ENCODE measurements at places on chromosomes 5 and 9.
A peak's percentile ranks its signal among the peaks of the same experiment; 100 is the strongest.

DNA sequence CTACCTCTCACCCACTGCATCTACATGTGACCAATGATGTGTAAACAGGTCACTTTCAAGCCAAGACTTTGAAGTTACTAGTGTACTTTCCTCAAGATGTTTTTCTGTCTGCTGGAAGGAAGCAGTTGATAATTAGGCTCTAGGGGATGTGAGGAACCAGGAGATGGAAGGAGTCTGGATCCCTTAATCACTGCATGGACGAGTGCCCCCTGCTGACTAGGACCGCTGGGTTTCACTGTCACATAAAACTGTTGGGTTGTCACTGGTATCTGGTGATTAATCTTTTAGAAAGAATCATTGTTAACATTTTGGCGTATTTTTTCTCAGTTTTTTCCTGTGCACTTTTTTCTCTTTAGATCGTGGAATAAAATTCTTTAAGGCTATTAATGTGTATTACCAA, 79.5 kb downstream of the SREK1 start:
- DNase-seq, result no peak

- DNase-seq, result no peak
Observed at GRCh38 chr5:148653836-148654781, at the start of gene HTR4. Gene HTR4 (minus strand): TSS chr5:148654527. CDS start chr5:148637014, 17,513 bp downstream.

GRCh38 chr5:62578540-62578939, at the start of gene LRRC70:
Gene LRRC70 (plus strand): TSS chr5:62578819. CDS start chr5:62579439, 620 bp downstream.
- peak; percentile 26 for DNase-seq

DNA sequence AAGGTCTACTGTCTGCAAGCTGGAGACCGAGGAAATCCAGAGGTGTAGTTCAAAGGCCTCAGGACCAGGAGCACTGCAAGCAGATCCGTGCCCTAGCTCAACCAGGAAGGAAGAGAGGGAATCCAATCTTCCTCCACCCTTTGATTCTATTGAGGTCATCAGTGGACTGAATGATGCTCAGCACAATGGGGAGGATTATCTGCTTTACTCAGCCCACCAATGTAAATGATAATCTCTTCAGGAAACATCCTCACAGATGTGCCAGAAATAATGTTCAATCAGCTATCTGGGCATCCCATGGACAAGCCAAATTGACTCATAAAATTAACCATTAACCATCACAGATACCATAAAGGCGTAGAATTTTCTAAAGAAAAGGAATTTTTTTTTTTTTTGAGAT, 92.0 kb downstream of the BASP1 start:
- no peak for DNase-seq

DNA sequence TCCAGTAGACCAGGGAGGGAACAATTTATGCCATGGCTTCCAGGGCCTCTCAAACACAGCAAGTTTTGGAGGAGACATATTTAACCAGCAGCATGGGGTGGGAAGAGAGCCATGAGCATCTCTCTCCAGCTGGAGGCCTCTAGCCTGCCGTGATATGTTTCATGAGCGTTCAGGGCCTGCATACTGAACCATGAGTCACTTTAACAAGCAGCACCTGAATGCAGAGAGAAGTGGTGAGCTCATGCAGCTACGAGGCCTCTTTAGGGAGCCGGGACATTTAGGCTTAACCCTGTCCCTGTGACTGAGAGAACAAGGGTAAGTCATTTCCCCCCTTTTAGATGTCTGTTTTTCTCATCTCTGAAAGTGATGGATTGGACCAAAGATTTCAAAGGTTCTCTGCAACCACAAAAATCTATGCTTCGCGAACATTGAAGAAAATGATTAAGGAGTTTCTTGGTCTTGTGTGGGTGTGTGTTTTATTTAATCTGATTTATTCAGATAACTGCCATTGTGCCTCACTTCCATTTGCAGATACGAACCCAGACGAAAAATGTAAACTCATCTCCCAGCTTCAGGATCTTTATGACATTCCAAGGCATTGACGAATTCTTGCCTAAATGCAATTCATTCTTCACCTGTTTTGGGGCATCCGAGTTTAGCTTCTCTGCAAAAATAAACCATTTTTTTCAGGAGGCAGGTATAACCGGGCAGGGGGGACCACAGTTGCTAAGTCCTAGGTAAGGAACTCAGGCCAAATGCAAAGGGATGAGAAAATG, 157.0 kb downstream of the GABBR2 start:
- DNase-seq, result peak; percentile 52

DNA sequence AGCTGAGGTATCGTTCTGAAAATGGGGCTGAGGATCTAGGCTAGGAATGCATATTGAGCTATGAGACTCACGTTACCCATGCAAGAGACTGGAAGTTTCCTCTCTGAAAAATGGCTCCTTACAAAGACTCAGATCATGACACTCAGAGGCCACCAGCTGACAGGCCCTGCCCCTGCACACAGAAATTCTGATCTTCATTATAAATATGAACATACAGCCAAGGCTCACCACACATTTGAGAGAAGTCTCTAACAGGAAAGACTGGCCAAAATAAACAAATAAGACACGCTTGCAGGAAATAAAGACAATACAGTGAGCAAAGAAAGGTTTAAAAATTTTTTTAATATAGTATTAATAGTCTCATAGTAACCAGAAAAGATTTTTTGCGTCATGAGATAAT, 365.9 kb downstream of the NFIB start:
- DNase-seq, result no peak

DNA sequence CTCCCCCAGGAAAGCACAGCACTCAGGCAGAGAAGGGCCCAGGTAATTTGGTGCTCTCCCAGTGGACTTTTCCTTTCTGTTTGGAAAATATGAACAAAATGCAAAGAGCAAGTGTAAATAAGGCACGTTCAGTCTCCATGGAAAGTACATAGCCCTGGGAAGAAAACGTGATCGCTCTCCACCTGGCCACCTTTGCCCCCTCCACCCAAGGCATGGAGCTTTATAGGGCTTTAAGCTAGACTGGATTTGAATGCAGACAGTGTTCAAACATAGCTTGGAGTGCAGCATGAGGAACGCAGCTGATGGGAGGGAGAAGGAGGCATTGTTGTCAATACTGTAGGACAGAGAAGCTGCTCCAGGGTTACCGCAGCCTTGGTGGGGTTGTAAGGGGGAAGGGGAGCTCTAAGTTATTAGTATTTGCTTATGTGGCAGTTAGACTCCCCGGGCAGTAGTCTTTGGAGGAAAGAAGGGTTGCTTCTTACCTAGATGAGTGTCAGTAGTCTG, 500.2 kb downstream of the SPOCK1 start:
- DNase-seq, result no peak

DNA sequence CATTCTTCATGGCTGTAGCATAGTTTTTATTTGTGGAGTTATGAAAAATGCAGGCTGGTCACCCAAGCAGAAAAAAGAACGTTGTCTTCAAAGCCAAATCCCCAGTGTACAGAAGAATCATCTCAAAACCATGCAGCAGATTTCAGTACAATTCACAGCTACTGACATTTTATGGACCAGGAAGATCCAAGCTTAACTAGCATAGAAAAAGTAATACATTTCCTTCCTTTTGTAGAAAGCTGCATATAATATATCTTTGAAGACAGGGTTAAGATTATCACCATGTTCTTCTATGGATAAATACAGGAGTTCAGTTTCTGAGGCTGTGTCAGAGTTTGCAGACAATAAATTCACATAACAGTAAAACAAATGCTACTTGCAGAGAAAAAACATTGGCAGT, 1054.8 kb upstream of the C9orf72 start:
- DNase-seq, result no peak

- DNase-seq, result no peak
Observed at GRCh38 chr9:109244179-109245132, 76.4 kb downstream of the EPB41L4B start.

DNA sequence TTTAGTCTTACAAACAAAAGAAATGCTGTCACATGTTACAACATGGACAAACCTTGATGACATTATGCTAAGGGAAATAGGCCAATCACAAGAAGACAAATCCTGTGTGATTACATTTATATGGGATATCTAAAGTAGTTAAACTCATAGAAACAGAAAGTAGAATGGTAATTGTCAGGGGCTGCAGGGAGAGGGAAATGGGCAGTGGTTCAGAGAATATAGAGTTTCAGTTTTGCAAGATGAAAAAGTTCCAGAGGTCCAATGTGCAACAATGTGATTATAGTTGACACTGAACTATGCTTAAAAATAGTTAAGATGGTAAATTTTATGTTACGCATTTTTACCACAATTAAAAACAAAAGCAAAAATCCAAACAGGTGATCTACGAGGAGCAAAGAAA, 265.5 kb downstream of the NDUFS4 start:
- no peak for DNase-seq

DNA sequence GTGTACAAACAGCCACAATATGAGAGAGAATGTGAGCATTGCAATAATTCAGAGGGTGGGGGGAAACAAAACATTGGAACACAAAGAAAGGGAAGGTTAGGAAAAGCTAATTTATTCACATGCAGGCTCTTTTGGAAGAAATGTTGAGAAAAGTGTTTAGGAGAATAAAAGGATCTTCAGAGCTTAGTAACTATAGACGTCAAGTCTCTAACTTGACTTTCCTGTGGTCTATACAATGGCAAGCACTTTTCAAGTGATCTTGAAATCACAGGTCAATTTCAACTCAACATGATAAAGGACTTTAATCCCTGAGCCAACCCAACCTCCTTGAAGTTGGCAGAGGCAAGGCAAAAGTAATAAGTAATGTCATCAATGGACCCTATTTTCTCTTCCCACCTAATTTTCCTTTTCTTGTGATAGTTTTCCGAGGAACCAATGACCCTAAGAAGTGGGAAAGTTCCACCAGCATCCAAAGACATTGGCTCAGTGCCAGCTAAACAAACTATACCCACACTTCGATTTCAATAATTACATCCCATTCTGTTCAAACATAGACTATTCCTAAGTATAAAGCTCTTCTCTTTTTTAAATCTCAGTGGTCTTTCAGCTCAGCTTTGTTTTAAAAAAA, 23.7 kb downstream of the RFK start:
- DNase-seq, result no peak

- DNase-seq, result no peak
Observed at GRCh38 chr5:18745988-18746615, 1111.8 kb downstream of the TAF11L14 start.
